ENCODE measurements at places on chromosomes 12 and 14.

DNA sequence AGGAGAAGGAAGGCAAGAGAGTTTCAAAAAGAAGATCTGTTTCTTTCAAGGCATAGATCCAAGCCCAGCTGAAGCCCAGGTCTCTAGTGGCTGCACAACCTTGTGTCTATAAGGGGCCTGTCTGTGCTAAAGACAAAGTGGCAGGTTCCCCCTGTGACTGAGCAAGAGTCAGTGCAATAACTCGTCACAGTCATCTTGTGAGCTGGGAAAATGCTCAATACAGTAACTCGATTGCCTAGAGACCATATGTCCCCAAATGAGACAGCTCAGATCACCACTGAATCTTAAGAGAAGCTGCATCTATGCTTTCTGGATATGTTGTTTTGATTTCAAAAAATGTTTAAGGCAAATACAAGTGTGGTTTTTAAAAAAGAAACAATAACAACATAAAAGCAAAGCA is 24.2 kb downstream of the ST8SIA1 start:
- DNase-seq = no peak

DNA sequence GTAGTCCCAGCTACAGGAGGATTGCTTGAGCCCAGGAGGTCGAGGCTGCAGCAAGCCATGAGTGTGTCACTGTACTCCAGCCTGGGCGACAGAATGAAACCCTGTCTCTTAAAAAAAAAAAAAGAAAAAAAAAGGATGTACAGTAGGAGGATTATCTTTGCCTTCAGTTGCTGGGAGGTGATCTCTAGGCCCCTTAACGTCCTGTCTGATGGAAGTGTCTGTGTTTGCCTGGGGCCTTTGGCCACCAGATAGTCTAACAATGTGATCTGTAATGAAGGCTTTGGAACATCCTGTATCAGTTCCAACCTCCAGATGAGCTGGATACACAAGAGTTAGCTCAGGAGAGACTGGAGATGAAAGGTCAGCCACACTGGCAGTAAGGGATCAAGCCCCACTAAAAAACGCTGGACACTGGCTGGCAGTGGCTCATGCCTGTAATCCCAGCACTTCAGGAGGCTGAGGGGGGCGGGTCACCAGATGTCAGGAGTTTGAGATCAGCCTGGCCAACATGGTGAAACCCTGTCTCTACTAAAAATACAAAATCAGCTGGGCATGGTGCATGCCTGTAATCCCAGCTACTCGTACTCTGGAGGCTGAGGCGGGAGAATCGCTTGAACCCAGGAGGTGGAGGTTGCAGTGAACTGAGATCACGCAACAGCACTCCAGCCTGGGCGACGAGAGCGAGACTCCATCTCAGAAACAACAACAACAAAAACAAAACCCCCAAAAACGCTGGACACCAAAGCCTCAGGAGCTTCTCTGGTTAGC is 19.0 kb upstream of the HNF1A start:
- DNase-seq = no peak

DNA sequence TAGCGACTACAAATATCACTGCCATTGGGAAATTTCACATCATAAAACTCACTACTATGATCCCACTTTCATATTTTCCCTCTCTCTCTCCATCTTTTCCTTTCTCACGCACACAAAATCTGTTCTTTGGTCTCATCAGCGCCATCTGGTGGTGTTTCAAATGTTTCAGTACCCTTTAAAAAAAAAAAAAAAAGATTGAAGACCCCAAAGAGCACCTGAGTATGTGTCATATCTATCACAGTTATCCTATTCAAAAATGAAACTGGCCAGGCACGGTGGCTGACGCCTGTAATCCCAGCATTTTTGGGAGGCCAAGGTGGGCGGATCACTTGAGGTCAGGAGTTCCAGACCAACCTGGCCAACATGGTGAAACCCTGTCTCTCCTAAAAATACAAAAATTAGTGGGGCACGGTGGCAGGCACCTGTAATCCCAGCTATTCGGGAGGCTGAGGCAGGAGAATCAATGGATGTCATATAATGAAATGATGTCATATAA is 72.4 kb downstream of the TTC9 start:
- peak; percentile 41 for DNase-seq

- DNase-seq = peak; percentile 42
These were observed 8.7 kb downstream of the SHMT2 start for GRCh38 chr12:57237932-57238853.

DNA sequence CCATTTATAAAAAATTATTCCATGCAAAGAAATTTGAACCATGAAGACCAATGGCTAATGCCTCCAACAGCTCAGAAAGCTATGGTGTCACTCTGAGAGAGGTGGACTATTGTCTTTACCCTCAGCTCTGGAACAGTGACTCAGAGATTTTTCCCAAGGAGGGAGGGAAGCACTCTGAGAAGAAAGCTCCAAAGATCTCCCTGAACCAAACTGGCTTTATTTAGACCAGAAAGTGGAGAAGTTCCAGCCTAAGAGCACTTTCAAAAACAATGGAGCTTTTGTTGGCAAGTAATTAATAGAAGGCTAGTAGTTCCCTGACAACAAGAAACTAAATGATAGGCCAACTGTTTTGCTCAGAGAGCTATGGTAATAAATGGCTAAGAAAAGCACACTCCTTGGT is 599.9 kb upstream of the MDGA2 start:
- no peak for DNase-seq

- no peak for DNase-seq
These were observed 70.2 kb downstream of the HECTD1 start for GRCh38 chr14:31137214-31137889.

DNA sequence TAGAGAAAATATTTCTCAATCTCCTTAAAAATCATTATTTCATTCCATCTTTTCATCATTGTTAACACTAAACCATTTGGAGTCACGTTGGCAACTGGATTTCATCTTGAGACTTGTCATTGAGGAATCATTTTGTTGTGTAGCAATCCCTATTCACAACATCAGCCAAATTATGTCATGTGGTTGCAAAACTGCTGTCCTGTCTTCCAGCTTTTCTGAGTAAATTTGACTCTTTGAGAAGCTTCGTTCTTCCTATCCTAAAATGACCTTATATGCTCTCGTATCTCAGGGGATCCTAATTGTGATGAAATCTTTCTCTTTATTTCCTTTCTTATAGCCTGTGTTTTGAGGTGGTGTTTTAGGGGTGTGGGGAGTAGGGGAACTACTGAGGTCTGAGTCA is 30.6 kb upstream of the KICS2 start:
- DNase-seq = no peak

DNA sequence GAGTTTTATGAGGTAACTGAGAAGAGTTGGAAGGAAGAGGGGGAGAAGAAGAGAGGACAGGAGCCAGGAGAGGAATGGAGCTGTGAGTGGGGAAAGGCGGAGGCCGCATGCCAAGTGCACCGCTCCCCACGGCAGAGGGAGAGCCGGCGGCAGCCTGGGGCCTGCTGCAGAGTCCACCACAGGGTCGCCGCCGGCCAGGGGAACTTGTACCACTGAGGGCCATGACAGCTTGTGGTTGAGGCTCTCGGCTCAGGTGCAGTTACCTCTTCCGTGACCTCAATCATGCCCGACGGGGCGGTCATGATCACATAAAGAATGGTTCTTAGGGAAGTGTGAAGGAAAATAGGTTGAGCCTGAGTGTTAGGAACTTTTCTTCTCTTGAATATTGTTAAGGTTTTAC is 325.0 kb downstream of the SNAPC1 start:
- no peak for DNase-seq

- DNase-seq = no peak
These were observed 18.5 kb downstream of the EVL start for GRCh38 chr14:100083706-100084105.

DNA sequence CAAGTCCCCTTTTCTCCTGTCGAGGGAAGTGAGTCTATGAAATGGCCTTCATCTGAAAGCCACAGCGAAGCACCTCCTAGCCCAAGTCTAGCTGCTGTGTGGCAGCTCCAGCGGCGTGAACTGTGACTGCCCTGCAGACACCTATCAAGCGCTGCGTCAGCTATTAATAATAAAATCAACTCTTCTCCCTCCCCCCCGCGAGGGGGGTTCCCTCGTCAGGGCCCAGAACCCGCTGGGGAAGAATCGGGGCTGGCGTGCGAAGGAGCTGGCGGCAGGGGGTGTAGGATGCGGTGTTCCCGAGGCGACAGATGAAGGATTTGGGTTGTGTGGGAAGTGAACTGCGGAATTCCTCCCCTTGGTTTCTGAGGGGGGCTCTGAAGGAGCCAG is 662 bp upstream of the ATP2A2 start:
- DNase-seq = peak; percentile 36

DNA sequence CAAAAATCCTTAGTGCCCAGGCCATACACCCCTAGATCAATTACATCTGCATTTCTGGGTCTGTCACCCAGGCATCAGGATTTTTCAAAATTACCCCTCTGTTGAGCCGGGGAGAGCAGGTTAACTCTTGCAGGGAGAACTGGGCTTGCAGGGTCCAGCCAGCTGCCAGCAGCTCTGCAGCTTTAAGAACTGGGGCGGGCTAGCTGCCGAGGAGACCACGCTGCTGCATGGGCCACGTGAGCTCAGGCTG is at the start of gene DGLUCY:
DGLUCY (plus strand) TSS at position 245 of the 250 bp plus-strand sequence. CDS start 46,222 bp downstream, outside the sequence.
- DNase-seq = peak; percentile 85

DNA sequence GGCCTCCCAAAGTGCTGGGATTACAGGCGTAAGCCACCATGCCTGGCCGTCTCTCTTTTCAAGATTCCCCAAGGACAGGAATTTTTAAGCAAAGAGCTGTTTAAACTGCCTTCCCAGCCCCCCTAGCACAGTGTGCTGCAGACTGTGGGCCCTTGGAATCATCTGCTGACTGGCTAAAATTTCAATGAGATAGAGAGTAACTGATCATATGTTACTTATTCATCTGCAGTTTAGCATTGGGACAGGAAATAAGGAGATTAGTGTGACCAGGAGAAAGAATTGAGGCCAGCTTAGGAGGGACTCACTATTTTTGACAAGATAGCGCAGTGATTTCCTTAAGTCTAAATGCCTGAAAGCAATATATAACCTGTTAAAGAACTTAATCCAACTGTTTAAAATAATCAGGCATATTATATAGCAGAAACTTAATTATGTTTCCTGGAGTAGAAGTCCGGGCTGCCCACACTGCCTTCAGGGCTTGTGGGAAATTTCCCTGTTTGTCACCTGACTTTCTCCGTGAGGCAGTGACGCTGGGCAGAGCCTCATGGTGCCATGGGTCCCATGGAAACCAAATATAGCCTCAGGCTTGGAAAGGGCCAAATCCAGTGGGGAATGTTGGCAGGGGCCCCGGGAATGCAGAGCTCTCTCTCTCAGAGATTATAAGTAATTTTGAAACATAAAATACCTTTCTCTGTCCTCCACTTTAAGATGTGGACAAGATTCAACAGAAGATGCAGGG is 22.8 kb upstream of the CEBPE start:
- DNase-seq = no peak

DNA sequence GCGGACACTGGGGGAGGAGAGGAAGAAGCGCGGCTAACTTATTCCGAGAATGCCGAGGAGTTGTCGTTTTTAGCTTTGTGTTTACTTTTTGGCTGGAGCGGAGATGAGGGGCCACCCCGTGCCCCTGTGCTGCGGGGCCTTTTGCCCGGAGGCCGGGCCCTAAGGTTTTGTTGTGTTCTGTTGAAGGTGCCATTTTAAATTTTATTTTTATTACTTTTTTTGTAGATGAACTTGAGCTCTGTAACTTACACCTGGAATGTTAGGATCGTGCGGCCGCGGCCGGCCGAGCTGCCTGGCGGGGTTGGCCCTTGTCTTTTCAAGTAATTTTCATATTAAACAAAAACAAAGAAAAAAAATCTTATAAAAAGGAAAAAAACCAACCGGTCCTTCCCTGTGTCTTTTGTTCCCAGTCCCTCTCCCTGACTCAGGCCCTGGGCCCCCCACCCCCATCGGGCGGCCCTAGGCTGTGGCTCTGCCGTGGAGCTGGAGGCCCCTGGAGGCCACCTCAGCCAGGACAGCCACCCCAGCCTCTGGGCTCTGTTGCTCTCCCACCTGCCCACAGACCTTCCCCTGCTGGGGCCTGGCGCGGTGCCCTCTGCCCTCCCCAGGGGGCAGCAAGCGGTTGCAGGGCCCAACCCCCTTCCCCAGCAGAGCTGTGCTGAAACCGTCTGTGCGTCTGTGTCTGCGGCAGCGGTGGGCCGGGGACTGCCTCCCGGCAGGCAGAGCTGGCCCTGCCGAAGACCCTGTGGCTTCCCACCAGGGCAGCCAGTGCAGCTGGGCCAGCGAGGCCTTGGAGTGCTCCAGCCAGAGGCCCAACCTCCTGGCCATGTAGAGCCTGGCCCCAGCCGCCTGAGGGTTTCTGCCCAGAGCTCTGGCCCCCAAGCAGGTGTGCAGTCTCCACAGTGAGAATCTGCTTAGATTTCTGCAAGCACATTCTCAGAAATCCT is 4.0 kb upstream of the CRIP2 start:
- no peak for DNase-seq

DNA sequence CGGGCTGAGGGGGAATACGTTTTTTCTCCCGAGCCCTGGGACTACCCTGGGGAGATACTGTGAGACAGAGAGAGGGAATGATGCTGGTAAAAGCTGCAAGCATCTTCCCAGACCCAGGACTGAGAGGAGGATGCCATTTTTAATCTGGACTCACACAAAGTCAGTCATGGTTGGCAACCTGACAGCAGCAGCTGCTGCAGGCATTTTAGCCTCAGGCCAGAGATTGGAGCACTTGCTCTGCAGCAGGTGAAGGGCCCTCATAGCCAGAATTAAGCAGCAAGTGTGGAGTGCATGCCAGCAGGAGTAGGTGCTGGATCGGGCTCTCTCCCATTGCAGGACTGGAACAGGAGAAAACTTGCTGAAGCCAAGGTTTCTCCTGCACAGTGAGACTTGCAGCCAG is 361.1 kb upstream of the CLEC14A start:
- no peak for DNase-seq

GRCh38 chr12:2225696-2226095 is 172.9 kb downstream of the CACNA1C start:
- DNase-seq = no peak

GRCh38 chr12:78194448-78194847 is 363.8 kb downstream of the NAV3 start:
- DNase-seq = no peak

DNA sequence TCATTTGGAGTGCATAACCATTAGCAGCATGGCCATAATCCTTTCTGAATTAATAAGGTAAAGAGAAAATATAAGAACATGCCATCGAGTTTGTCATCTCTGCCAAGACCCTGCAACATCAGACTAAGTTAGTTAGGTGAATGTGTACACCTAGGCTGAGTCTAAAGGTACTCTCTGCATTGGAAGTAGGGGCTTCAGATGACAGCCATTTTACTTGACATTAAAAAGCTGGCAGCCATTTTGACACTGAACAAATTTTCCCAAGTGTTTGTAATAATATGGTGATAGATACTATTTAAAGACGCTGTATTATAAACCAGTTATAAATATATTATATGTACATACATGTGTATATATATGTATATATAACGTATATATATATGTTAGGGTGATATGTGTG is 79.0 kb downstream of the SUDS3 start:
- no peak for DNase-seq

All from activated CD4-positive, alpha-beta T cell treated with anti-CD3 and anti-CD28 coated beads, Interleukin-2, amount 50 U/mL, for 16 hours (primary cell).